GF-D8 (cell line): ENCODE measurements at places on chromosomes 16 and 17.
A peak's percentile ranks its signal among the peaks of the same experiment; 100 is the strongest.

DNA sequence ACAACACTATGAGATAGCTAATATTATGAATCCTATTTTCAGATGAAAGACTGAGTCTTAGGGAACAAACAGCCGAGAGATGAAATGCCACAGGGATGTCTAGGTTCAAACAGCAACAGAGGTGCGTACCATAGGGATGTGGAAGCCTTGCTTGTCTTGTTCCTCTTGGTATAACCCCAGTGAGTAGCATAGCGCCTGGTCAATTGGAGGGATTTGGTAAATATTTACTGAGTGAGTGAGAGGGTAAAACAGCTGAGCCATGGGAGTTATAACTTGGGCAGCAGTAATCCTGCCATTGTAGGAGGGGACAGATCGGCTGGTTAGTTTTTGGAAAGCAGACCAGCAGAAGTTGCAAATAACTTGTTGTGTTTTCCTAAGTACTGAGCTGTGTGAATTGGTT is 80.2 kb downstream of the WWOX start:
- no peak for DNase-seq

DNA sequence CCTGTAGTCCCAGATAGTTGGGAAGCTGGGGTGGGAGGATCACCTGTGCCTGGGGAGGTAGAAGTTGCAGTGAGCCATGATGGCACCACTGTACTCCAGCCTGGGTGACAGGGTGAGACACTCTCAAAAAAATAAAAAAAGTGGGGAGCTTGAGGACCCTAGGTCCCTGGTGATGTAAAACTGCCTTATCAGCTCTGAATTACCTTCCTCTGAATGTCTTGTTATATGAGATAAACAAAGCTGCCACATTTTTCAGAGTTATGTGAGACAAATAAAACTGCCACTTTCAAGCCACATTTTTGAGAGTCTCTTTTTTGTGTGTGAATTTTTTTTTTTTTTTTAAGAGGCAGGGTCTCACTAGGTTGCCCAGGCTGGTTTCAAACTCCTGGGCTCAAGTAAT is 32.0 kb upstream of the B4GALNT2 start:
- DNase-seq, result no peak

- peak; percentile 76 for DNase-seq
Measured at GRCh38 chr17:43368740-43369506, 29.9 kb upstream of the ARL4D start.

DNA sequence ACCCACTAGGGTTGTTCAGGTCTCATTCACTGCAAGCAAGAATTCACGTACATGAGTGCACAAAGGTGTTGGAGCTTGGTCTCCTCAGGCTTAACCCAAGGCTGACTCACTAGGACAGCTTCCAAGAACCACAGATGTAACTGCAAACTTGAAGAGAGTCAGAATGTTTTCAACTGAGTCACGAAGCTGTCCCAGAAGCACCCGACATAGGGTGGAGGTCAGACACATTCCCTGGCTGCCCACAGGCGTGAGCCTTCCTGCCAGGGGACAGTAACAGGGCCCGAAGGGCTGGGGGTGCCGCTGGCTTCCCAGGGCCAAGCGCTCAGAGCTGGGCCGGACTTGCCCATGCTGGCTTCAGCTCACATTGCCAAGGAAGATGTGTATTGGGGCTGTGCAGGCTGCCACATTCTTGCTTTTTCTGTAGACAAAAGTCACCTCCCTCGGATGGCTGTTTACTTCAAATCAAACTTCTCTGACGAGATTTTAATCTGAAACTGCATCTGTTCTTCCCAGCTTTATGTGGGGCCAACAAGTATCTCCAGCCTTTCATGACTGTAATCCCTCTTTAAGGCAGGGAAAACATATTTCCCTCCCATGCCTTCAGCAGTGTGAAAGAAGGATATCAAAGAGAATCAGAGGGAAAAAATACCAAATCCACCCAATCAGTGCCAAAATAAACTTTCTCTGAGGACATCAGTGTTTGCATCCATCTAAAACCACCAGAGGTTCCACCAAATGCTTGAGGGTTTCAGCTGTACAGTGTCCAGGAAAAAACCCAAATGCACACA is 14.3 kb downstream of the CMTM3 start:
- DNase-seq, result no peak

- DNase-seq, result no peak
Measured at GRCh38 chr16:14334366-14335080, 263.4 kb downstream of the MRTFB start.

DNA sequence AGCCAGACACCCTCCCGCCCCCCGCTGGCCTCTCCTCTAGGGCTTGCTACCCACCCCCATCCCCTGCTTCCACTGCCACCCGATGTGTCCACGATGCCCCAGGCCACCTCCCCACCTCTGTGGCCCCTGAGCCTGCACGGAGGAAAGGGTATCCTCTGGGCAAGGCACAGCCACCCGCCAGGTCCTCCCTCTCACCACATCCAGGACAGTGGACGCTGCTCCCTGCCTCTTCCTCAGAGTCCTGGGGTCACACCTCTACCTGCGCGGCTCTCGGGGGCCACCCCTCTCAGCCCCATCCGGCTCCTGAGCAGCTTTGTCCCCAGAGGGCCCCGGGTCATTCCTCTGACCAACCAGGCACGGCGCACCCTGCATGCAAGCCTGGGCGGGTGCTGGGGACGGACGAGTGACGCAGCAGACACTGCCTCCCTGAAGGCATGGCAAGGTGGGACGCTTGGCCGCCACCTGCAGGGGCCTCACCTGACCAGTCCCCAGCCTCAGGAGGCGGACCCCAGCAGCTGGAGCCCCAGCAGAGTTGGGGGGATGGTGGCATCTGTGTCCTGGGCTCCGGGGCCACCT is 24.8 kb downstream of the FLYWCH1 start:
- DNase-seq, result no peak
